ENCODE measurements at places on chromosomes 3 and 15.

DNA sequence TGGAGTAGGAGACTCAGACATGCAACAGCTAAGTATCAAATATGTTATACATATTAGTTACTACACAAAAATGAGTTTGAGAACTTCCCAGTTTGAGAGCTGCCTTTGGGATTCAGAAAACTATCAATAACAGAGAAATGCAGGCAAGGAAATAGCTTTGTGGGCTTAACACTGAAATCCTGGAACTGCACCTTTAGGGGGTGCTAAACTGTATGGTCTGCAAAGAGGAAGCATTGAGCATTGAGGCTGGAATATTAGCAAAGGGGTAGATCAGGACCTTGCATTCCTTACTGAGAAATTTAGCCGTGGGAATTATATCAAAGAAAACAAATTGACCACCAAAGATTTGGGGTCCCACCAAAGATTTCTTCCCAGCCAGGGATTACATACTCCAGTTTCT is 580.0 kb downstream of the ZNF385D start:
- DNase-seq, result no peak

DNA sequence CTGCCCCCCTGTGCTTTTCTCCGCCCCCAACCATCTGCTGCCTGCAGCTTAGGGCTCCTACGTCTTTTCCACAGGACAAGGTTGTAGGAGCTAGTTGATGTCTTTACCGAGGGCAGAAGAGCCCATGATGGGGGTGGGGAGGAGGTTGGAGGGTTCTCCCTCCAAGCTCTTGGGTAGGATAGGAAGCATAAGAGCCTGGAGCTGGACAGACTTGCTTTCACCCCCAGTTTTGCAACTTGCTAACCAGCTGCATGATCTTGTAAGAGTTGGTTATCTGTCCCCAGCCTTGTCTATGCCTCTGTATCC is 856 bp downstream of the ABCF3 start:
- no peak for DNase-seq

DNA sequence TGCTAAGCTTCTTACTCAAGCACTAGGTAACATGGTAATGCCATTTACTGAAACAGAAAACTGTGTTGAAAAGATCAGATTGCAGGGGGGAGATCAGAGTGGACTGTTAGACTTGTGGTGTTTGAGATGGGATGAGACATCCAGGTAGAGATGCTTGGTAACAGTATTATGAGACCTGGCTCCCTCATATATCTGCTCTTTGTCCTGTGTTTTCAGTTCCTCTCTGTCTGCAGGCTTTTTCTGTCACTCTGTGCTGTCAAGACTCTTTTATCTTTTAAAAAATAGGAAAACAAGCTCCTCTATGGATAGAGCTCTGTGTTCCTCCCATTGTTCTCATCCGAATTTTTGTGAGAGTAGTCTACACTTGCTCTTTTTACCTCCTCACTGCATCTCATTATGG is 48.1 kb downstream of the CALML4 start:
- no peak for DNase-seq

- DNase-seq, result no peak
These were observed 25.7 kb downstream of the EEFSEC start for GRCh38 chr3:128178782-128179483.
